ENCODE measurements at places on chromosomes 11 and 22.

DNA sequence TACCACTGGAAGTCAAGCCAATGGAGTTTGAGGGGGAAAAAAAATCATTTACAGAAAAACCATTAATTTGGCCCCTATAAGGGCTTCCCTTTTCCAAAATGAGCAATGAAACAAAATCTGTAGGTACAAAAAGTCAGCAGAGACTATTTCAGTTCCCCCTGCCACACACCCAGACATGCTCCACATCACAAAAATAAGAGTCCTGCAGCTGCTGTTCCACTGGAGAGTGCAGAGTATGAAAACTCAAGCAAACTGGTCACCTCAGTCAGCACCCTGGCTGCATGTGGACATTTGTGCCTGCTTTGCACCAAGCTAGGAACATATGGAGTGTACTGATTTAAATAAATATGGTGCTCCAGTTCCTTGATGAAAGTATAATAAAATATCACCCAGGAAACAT, 15.1 kb downstream of the POU2AF1 start:
- no peak for DNase-seq

DNA sequence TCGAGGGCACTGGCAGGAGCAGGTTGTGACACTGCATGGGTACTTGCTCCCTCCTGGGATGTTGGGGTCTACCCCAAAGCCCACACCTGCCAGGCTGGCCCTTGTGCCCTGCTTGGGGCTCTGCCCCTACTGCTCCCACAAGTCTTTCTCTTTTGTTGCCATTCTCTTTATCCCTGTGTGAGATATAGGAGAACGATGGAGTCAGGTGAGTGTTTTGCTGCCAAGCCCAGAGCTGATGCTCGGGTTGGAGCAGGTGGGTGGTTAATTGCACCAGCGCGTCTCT, 292.6 kb downstream of the TBC1D22A start:
- no peak for DNase-seq

DNA sequence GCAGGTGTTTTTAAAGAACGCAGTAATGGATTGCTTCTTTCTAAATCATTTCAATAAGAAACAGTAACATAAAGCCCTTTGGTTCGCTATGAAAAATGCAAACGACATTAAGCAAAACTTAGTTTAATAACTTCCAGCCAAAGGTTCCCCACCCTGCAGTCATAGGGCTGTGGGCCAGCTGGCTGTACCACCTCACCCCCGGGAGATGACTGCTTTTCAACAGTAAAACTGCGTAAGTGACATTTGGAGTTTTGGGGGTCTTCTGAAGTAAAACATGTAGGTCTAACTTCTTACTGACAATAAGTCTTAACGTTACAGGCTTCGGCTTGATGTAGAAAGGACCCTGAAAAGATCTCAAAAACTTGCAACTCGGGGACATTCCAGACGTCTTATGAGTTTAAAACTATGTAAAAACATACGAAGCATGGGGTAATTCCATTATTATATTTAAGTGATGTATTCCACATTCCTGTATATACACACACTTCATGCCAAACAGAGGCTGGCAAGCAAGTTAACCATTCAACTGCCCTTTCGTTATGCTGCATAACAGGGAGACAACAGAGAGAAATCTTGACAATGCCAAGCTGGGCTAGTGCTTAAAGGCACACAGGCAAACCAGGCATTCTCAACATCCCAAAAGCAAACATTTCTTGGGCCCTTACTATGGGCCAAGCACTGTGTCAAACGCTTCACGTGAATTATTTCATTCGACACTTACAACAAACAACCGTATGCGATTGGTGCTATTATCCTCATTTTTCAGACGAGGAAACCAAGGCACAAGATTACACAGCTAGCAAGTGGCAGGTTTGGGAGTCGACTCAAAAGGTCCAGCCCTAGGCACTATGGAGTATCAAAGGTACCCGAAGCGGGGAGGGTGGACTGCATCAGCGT, 1.2 kb downstream of the MRTFA start:
- no peak for DNase-seq

GRCh38 chr11:77821349-77821851, 456 bp downstream of the AAMDC start:
- DNase-seq: no peak

- no peak for DNase-seq
These were observed 24.5 kb upstream of the ALX4 start for GRCh38 chr11:44334356-44335004.

GRCh38 chr11:103729617-103730016, 306.8 kb upstream of the DDI1 start:
- no peak for DNase-seq

- no peak for DNase-seq
These were observed 33.4 kb upstream of the WNT7B start for GRCh38 chr22:46010207-46010867.

- DNase-seq: no peak
These were observed 12.4 kb downstream of the ADM start for GRCh38 chr11:10317151-10317755.

DNA sequence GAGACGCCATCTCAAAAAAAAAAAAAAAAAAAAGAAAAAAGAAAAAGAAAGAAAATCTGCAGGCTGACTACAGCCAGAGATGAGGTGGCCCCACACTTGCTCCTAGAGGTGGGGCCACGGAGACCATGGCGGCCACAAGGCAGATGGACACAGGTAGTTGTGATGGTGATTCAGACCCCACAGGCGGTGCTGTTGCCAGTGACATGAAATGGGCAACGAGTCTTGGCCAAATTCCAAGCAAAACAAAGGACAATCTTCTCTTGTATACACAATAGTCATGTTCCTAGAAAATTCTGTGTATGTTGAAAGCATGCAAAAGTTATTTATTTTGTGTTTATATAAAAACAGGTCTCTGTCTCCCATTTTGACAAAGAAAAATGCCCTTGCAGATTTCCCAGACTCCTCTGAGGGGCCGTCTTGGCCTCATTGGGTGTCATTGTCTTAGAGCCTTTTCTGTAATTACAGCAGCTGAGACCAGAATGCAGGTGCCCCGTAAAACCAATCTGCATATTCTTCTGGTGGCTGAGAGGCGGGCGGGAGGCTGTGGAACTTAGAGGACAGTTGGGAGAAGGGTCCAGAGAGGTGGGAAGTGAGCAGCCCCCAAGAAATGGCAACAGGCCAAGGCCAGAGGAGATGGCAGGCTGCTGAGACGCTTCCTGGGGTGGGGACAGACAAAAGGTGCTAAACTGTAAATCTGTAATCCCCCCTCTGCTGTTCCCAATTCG, 22.5 kb upstream of the DAGLA start:
- no peak for DNase-seq

GRCh38 chr22:27542602-27543001, 259.0 kb downstream of the MN1 start:
- no peak for DNase-seq

DNA sequence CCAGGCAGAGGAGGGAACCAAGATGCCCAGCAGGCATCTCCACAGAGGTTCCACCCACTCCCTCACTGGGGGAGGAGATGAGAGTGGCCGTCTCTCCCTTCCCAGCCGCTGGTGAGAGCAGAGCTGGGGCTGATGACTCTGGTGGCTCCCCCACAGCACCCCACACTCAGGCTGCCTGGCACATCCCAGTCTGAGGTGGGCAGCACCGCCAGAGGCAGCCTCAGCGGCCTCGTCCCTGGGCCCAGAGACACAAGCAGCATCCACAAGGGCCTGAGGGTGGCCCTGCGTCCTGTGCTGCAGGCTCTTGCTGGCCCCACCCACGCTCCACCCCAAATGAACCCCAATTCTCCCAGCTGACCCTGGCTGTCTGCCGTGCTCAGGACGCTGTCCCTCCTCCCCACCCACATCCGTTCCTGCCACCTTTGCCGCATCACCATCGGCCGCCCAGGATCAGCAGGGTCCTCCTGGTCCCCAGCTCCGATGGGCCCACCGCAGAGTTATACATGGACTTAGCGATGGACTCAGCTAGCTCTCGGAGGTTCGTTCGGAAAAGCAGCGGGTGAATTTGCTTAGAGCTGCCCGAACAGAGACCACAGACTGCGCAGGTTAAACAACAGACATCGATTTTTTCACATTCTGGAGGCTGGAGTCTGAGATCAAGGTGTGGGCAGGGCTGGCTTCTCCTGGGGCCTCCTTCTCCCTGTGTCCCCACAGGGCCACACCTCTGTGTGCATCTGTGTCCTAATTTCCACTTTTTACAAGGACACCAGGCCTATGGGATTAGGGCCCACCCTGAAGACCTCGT, 20.2 kb upstream of the CTSD start:
- DNase-seq: no peak

DNA sequence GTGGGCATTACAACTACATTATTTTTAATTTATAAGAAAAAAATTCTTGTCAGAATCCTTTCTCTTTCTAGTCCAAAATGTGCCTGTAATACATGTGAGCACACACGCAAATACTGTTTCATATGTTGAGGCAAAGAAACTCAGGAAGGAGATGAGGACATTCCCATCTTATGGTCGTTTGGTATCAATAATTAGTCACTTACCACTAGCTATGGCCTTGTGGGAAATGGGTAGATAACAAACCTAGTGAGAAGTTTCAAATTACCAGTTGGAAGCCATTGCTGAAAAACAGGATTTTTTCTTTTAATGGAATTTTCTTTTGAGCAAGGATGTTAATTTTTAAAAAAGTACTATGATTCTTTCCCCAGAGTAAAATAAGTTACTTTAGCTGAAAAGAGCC, 25.7 kb downstream of the AMOTL1 start:
- no peak for DNase-seq

DNA sequence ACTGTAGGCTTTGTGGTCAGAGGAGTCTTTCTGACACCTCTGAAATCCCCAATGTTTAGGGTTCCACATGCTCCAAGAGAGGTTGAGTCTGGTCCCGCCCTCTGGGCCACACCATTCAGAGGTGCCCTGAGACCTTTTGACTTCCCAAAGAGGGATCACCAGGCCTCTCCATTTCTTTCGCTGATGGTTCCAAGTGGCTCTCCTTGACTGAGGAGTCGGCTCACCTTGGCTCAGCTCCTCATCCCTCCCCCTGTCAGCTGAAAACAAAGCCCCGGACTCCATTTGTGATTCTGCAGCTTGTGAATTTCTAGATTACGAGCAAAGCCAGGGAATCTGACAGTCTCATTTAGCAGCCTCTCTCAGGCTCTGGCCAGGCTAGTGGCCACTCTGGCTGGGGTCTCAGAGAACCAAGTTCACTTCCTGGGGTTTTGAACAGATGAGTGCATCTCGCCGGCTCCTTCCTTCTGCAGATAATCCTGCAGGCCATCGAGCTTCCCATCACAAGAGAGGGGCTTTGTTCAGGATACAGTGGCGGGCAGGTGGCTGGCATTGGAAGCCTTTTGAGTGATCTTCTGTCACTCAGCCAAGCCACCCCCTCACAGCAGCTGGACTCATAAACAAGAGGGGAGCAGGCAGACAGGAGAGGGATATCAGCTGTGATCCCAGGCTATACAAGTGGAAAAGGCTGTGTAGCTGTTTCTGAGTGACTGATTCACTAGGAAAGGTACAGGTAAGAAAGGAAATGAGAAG, 102.9 kb downstream of the TRIM29 start:
- no peak for DNase-seq

DNA sequence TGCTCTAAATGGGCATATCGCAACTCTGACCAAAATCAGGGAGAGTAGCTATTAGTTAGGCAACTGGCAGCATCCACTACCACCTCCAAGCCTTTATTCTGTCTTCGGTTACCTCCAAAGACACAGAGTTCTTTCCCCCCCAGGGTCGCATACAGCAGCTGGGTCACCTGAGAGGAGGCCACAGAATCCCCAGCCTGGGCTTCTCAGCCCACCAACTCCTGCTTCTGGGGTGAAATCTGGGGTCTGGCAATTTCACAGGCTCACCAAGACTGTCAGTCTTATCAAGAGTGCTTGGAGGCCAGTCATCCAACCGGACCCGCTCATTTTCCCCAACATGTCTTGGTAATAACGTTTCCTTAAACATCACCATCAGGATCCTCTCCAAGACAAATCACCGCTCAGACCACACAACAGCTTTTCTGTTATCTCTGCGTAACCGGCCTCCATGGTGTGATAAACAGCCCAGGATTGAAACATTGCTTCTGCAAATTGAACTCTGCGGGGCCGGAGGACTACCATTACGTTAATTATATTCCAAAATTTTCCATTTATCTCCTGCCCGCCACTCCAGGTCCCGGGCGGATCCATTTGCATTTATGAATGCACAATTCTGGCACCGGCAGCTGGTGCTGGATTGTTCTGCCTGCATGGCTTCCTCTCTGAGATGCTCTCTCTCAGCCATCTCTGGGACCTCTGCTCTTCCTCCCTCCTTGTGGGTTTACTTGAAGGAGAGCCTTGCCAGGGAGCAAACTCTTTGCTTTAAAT, 35.6 kb downstream of the RTL6 start:
- no peak for DNase-seq

DNA sequence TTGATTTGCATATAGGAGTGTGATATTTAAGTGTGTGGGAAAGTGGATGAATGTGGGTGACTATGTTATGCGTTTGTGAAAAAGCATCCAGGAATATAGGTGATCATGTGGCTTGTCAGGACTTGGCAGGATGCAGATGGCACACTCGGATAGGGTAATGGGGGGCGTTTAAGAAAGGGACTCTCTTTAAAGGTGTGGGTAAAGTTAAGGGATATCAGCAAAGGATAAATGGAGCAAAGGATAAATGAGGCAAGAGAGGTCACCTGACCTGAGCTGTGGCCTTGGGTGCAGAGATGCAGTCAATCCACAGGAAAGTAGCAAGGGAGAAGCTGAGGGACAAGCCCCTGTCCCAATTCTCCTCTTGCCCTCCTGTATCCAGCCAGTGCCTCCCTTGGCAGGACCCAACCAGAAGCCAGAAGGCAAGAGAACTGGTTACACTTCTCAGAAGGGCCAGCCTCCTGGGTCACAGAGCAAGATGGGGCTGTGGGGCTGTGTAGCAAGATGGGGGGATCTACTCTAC, 47.5 kb upstream of the GRAMD1B start:
- no peak for DNase-seq

- no peak for DNase-seq
These were observed 127.7 kb downstream of the ATXN10 start for GRCh38 chr22:45799291-45799690.

DNA sequence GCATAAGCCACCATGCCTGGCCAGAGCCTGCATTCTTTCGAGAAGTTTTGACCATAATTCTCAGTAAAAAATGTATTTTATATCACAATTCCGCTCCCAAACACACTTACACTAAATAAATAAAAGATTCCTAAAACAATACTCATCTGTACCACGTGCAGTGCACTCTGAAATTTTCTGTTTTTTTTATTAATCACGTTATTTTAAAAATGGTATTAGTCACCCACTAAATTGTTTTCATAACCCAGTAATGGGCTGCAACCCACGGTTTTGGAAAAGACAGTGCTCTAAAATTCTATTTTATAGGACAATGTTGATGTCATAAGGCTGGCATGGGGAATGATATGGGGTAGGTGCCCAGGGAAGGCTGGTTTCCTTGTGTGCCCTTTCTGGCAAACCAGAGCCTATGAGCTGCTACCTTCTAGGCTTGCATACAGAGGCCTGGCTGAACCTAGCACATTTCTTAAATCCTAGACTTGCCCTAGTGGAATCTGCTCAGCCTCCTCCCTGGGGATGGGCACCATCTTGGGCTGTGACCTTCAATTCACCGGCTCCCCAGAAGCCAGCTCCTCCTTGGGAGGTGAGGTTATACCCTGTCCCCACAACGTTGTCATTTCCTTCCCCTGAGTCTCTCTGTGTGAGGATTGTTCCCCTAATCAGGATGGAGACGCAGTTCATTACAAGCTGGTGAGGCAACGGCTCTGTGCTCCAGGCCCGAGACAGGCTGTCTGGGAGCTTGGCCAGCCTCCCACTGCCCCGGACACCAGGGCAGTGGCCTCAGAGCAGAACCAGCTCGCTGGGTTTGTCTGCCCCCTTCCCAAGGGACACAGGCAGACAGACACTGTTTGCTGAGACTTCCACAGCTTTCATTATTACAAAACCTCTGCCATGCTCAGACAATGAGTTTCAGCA, 116.5 kb upstream of the NAV2 start:
- peak; percentile 79 for DNase-seq

Data from fibroblast of skin of left biceps (primary cell).